Neural crest cell (in vitro differentiated cells): ENCODE measurements at places on chromosomes 11 and 22.

DNA sequence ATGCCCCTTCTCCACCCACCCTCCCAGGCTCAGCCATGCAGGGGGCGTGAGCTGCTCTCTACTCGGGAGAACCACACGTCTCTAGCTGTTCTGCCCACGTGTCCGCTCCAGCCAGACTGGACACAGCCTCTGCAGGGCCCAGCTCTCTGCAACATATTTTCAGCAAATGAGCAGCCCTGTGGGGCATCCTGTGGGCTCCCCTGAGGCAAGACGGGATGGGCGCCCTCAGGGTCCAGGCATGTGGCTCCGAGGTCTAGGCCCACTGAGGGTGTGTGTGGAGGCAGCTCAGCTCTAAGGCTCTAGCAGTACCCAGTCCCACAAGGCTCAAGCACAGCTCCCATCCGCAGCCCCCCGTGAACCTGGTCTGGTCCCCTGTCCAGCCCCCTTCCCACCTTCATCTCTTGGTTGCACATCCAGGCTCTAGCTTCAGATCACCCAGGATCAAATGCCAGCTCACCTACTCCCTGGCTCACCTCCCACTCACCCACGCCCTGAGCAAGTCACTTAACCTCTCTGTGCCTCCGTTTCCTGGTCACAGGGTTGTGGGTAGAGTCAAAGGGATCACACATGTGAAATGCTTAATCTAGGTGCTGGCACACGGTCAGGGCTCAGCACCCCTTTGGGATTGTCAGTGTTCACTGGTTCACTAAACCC, 57.8 kb upstream of the TCF20 start:
- no peak overlapping the region for H3K4me3 ChIP-seq
- peaks cover 14% of the 10 kb centered on the region for H3K4me1 ChIP-seq
- H3K27ac ChIP-seq: no peak overlapping the region
- no peaks in the 10 kb centered on the region for H3K27me3 ChIP-seq

GRCh38 chr11:73323464-73323863, 15.4 kb downstream of the ARHGEF17 start:
- peak overlapping the region; percentile 78 for H3K27ac ChIP-seq
- peak overlapping the region; percentile 9 for H3K4me3 ChIP-seq
- DNase-seq: peak; percentile 48
- H3K4me1 ChIP-seq: peaks cover 76% of the 10 kb centered on the region
- H3K27me3 ChIP-seq: no peaks in the 10 kb centered on the region

- H3K27ac ChIP-seq: no peak overlapping the region
- H3K36me3 ChIP-seq: peaks cover 3% of the 10 kb centered on the region
- peaks cover 12% of the 10 kb centered on the region for H3K27me3 ChIP-seq
- peaks cover 25% of the 10 kb centered on the region for H3K4me1 ChIP-seq
These were observed 11.7 kb downstream of the MAFF start for GRCh38 chr22:38213319-38213989.

GRCh38 chr11:111452817-111453552, 59.2 kb downstream of the BTG4 start:
- H3K27me3 ChIP-seq: peaks cover 3% of the 10 kb centered on the region
- peak overlapping the region; percentile 16 for H3K27ac ChIP-seq
- H3K4me1 ChIP-seq: peaks cover 20% of the 10 kb centered on the region
- H3K36me3 ChIP-seq: no peaks in the 10 kb centered on the region
- no peak for DNase-seq

DNA sequence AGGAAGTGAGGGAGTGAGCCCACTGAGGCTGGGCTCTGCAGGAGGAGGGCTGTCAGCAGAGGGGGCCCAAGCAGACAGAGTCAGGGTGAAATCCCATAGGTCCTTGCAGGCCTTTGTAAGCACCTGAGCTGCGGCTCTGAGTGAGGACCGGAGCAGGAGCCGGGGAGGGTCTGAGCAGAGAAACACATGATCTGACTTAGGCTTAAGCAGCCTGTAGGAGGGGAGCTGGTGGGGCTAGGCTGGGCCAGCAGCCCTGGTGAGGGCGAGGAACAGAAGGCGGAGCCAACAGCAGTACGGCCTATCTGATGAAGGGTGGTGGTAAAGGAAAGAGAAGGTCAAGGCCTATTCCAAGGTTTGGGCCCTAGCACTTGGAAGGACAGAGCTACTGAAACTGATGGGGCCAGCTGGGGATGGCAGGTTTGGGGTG, 26.9 kb upstream of the CBX7 start:
- peaks cover 34% of the 10 kb centered on the region for H3K4me1 ChIP-seq
- DNase-seq: no peak
- no peaks in the 10 kb centered on the region for H3K27me3 ChIP-seq
- peak overlapping the region; percentile 63 for H3K27ac ChIP-seq
- no peak overlapping the region for H3K4me3 ChIP-seq
- no peaks in the 10 kb centered on the region for H3K36me3 ChIP-seq
